Heart right ventricle (tissue), 16 donors: ENCODE measurements at places on chromosomes 2 and 18. TPM values are rescaled to one million over a fixed set of nuclear protein-coding genes. Genes with fewer than 3 reads are reported as not detected.

GRCh38 chr2:188720811-188721605, 253.2 kb upstream of the COL3A1 start:
- DNase-seq, result no peak

DNA sequence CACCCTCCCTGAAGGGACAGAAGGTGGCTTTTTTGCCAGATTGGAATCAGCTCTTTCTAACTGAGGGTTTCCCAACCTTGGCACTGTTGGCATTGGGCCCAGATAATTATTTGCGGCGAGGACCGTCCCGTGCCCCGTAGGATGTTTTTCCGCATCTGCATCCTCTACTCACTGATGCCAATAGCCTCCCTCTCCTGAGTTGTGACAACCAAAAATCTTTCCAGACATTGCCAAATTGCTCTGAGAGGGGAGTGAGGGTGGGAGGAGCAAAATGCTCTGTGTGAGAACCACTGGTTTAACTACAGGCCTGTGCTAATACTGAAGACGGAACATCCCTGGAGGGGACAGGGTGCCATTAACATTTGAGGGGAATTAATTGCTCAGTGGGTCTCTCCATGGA, 33.6 kb upstream of the GLI2 start:
- no peak for DNase-seq

DNA sequence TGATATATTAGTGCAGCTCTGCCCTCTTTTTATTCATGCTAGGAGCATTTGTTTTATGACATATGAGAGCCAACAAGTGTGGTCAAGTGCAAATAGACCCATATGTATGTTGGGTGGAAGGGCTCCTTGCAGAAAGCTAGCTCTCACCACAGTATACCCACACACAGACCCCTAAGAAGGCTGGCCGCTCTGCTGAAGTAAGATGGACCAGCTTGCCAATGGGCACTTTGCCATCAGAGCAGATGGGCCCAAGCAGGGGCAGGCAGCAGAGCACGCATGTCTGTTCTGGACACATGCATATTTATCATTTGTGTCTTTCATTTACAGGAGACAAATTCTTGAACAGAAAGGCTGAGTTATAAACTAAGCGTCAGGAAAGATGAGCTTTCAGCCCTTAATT, 187.5 kb upstream of the DTNA start:
- peak; percentile 9 for DNase-seq

The TMEM37 gene
- 0.62 TPM for total RNA-seq

DNA sequence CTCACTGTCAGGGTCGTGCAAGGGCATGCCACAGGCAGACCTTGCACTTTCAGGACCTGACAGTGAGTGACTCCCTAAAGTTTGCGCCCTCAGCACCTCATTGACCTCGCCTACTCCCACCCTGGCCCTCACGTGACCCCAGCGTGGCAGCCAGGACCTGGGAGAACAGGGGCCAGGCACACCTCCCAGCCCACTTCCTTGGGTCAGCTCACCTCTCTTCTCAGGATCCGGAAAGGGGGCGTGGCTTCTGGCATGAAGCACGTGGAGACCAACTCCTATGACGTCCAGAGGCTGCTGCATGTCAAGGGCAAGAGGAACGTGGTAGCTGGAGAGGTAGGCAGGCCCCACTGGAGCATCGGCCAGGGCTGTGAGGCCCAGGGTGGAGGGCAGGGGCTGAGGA, 8.8 kb downstream of the VIL1 start:
- DNase-seq, result no peak

DNA sequence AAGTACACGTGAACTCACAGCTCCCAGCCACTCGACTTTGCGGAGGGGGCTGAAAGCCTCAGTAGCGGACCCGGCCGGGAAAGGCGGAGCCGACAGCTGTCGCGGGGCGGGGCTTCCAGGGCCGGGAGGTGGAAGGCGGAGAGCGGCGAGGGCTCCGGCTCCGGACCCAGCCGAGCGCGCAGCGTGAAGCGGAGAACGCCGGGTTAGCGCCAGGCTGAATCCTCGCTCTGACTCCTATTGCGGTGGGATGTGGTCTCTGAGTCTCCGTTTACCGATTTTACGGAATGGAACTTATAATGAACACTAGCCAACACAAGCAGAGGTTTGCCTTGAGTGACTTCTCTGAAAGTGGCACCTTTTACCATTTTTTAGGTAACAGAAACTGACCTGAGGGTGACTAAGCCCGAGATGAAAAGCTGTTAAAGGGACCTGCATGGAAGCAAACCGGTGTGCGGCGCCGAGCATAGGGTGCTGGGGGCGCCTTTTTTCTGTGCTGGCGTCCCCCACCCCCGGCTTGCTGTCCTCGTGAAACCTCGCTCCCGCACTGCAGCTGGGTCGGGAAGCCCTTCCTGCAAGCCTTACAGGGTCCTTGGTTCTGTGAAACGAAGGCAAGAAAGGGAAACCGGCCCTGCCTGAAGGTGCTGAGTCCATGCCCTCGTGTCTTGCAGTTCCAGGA, 72.9 kb downstream of the EN1 start:
- peak; percentile 8 for DNase-seq

The SLC9A4 gene
- not detected for total RNA-seq

DNA sequence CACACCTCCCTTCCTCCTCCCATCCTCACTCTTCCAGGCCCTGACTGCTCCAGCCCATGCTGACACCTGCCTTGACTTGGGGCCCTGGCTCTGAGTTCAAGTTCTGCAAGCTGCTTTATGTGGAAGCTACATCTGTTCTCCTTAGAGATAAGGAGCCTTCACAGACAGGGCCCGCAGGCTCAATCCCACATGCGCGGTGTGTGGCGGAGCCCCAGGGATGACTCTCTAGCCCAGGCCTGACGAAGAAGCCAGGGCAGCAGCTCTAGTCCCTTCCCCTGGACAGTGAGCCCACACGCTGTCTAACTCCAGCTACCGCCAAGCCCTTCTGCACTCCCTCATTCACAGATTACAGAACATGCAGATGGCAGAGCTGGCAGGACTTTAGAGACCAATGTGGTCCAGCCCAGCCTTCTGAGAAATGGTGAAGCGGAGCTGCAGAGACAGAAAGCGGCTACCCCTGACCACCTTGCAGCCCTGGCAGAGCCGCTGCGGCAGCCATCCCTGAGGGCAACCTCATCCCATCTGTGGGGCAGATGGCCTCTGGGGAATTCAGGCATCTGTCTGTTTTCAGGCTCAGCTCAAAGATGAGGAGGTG, 304.3 kb downstream of the CELF4 start:
- no peak for DNase-seq

GRCh38 chr2:38690499-38691420, 24.8 kb downstream of the GALM start:
- no peak for DNase-seq

The DOCK10 gene
- total RNA-seq, result 0.77 TPM

The SPEG gene
- total RNA-seq, result 113 TPM
